ENCODE measurements at places on chromosomes 5 and 9. TPM values are rescaled to one million over a fixed set of nuclear protein-coding genes. Genes with fewer than 3 reads are reported as not detected.

Gene ARID3C
- polyA plus RNA-seq, result 0.45 TPM

Gene GPR150
- polyA plus RNA-seq, result 0.45 TPM

Gene TRAF1
- 3.9 TPM for polyA plus RNA-seq

Gene ARL10
- 8.3 TPM for polyA plus RNA-seq

Gene SPINK7
- not detected for polyA plus RNA-seq

Gene FOXD4L6
- polyA plus RNA-seq, result not detected

Gene RCL1
- polyA plus RNA-seq, result 27.2 TPM

Gene CKMT2
- 13.7 TPM for polyA plus RNA-seq

Gene RETREG1
- polyA plus RNA-seq, result 103 TPM

Gene SH3RF2
- 416 TPM for polyA plus RNA-seq

Gene AGTPBP1
- 26.3 TPM for polyA plus RNA-seq

Gene ZNF300
- 8.3 TPM for polyA plus RNA-seq

Gene OBP2A
- 11.8 TPM for polyA plus RNA-seq

Gene TCOF1
- 22.9 TPM for polyA plus RNA-seq

Gene FBXL7
- polyA plus RNA-seq, result 9.8 TPM

Gene PCDHGB7
- polyA plus RNA-seq, result 6.6 TPM

Gene CCDC192
- polyA plus RNA-seq, result 22.6 TPM

Gene SPINK13
- polyA plus RNA-seq, result 3.0 TPM

Gene CCL28
- polyA plus RNA-seq, result 3.8 TPM

Gene PCDHB11
- polyA plus RNA-seq, result 0.63 TPM

Gene ENC1
- polyA plus RNA-seq, result 28.3 TPM

Gene IFNA13
- polyA plus RNA-seq, result not detected

Gene AQP3
- polyA plus RNA-seq, result 6.3 TPM

Gene FBP2
- 1.6 TPM for polyA plus RNA-seq

Gene FOXD4L4
- polyA plus RNA-seq, result not detected

Gene ACSL6
- 98.7 TPM for polyA plus RNA-seq
